ENCODE measurements at places on chromosomes 13 and 19.

DNA sequence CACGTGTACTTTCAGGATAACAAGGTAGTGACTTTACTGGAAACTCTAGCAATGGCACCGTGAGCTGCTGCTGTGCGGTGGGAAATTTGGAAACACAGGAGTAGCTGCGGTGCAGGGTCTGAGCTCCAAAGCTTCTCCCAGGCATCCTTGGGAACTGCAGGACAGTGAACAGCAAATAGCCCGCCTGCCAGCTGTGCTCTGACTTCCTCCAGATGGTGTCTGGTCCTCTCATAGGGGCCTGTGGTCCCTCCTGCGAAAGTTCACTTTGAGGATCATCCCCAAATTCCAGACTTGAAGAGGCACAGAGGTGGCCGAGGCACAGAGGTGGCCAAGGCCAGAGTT, 287.3 kb upstream of the MAB21L1 start:
- DNase-seq = no peak

DNA sequence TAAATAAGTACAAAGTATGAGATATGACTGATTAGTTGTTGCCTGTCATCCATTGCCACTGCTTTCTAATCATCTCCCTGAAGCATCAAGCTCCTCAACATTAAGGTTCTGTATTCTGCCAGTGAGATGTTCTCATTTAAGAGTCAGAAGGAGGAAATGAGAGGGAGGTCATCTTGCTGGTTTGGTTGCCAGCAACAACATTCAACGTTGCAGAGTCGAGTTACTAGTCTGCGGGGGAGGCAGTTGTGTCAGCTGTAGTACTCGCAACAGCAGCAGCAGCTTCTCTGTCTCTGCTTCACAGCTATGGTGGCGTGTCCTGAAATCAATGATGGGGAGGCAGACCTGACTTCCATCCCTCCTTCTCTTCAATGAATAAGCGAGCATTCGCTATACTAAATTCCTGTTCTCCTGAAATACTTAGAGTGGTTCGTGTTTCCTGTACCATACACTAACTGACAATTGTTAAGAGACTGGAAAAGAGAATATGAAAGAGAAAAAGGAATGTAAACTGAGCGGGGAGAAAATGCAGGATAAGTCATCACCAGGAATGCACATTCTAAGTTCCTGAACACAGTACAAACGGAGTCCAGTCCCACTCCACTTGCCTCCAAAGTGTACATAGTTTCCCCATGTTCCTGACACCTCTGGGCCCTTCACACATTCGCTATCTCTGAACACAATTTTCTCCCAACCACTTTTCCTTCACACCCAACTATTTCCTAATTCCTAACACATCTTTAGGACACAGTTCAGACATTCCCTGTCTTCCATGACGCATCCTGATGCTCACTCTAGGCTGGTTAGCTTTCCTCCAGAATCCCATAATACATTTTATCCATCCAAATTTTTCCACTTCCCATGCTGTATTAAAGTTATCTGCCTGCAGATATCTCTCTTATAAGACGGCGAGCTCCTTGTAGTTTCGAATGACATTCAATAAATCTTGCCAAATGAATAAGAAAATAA, 263.0 kb downstream of the KLF12 start:
- no peak for DNase-seq

DNA sequence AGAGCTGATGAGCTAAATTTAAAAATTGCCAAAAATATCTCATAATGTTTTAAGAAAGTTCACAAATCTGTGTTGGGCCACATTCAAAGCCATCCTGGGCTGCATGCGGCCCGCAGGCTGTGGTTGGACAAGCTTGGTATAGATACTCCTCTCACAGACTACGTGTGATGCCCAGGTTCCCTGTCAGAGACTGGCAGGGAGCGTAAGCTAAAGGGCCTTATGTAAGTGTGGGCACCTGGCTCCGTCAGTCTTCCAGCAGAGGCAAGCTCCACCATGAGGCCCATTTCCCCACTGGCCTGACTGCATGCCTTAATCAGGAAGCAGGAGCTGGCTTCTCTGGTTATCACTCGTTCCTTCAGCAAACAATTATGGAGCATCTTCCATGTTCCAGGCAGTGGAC, 200.2 kb downstream of the FOXO1 start:
- no peak for DNase-seq

DNA sequence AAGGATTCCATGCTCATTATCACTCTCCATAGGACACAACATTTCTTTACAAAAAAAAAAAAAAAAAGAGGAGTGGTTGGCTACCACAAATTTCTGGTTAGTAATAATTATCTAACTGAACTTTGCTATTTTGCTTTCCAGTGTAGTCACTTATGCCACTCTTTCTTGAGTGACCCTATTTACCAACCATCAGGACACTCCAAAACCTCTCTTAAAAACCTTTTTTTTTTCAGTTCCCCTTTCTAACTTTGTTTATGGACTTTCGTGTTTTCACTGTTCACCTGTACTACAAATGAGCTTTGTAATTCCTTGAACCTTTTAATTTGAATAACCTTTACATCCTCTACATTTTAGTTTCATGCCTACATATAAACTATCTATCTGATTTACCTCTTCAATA, 686.5 kb upstream of the PCDH9 start:
- DNase-seq = no peak

DNA sequence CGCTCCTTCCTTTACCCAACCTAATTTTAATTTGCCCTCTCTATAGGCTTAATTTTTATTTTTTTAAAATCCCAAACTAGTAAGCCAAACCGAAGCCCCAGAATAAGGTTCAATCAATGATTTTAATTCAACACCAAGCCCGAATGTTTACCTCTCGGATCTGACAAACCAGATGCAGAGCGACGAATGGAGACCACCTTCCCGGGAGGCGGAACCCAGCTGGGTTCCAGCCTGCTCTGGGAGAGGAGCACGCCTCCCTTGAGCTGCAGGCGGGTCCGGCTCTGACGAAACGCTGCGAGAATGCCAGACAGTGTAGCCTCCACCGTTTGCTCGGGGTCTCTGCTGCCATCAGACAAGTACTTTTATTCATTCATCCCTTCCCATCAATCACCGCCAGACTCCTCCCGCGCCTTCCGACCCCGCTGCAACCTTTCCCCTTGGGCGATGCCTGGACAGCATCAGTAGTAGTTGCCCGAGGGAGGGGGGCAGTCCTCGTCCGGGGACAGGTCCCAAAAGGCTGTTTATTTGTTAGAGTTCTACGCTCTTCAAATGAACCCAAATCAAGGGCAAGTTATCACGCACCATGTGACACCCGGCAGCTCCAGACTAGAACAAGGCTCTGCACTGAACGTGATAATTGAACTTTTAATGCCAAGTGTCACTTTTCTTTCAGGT, 752 bp upstream of the EDNRB start:
- DNase-seq = peak; percentile 63

DNA sequence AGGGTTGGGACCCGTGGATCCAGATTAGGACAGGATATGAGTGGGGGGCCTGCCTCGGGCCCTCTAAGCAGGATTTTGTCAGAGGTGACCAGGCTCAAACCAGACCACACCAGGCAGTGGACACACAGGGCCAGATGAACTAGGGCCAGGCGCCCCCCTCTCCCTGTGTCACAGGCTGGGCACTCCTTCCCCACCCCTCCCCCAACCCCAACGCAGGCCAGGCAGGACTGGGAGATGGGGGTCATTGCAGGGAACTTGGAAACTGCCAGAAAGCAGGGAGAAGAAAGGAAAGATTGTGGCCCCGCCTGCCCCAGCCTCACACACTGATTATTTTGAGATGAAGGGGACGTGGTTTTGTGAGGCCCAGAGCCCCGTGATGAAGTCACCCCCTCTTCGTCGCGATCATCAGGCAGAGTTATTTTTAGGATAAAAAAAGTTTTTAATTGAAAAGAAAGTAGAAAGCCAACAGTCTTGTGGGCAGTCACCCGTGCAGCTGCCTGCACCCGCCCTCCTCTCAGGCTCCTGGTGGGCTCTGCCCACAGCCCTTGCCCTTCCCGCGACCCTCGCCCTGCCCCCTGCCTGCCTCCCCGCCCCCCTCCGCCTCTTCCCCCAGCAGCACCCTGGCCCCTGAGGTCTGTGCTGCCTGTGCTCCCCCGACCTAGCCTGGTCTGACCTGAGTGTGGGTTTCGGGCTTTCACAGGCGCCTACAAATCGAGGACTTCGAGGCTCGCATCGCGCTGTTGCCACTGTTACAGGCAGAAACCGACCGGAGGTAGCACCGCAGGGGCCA, 1.9 kb upstream of the YJEFN3 start:
- DNase-seq = no peak

GRCh38 chr13:33261387-33262061, 24.0 kb downstream of the STARD13 start:
- DNase-seq = no peak

- DNase-seq = no peak
Measured at GRCh38 chr13:83929157-83929556, 46.9 kb upstream of the SLITRK1 start.

GRCh38 chr13:77310161-77310560, 16.7 kb downstream of the MYCBP2 start:
- no peak for DNase-seq

DNA sequence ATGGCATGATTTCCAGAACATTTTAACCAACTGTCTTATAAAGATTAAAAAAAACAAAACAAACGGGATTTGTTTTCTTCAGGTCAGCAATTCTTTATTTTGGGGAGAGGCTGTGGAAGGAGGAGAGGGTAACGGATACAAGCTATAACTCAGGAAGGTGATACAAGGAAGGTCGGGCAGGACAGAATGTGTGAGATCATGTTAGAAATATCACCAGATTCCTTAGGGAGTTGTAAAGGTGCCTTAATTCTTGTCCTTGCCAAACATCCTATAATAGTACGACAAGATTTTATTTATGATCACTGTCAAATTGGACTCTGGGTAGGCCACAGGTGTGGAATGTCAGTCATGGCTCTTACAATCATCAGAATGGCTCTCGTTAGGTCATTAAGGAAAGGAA, 503.1 kb downstream of the DIAPH3 start:
- DNase-seq = no peak

DNA sequence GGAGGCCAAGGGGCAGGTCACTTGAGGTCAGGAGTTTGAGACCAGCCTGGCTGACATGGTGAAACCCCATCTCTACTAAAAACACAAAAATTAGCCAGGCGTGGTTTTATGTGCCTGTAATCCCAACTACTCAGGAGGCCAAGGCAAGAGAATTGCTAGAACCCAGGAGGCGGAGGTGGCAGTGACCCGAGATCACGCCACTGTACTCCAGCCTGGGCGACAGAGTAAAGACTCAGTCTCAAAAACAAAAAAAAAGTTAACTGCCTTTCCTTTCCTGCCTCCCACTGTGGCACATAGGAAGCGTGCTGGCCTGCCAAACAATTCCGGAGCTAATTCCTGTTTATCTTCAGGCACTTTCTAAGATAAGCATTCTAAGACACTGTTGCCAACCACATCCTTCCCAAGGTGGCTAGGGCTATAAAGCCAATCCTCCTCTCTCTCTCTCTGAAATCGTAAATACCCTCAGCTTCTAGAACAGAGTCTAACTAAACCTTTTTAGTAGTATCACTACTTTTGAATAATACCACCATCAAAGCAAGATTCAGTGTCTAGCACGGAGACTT, 21.6 kb downstream of the SLC25A30 start:
- DNase-seq = no peak

- no peak for DNase-seq
Measured at GRCh38 chr13:104975272-104975671, 1560.2 kb downstream of the EFNB2 start.

GRCh38 chr19:36103842-36104552, 6.9 kb upstream of the OVOL3 start:
- no peak for DNase-seq

GRCh38 chr19:39327363-39328045, 6.8 kb upstream of the LRFN1 start:
- no peak for DNase-seq

GRCh38 chr13:65829241-65830008, 1400.7 kb downstream of the PCDH9 start:
- no peak for DNase-seq

DNA sequence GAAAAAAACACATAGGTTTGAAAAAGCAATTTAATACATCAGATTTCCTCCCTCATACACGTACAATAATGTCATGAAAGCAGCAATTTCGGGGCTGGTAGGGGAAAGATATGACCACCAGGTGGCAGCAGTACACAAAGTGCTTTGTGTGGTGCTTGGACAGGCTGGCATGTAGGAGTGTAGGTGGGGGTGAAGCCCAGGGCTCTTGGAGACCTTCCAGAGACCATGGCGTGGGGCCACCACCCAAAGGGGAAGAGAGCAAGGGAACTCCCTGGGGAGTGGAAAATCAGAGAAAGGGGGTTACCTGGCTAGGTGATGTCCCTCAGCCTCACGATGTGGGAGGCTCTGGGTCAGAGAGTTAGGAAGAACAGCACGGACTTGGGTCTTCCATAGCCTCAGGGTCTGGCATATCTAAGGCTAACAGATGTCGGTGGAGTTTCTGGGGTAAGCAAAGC, 11.8 kb upstream of the CCNA1 start:
- DNase-seq = no peak

DNA sequence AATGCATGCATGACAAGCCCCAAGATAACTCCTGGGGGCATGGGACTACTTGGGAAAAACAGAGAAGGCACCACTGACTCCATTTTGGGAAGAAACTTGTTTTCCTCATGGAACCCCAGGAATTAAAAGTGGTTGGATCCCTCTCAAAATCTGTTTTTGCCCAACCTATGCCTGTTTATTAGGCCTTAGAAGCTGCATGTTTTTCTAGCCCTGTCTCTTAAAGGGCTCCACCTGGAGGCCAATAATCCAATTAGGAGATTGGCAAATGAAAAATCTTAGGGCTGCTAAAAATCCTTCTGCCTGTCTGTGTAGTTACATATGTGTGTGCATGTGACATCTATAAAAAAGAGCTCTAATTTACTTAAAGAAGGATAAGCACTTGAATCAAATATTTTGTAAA, 26.9 kb downstream of the MED4 start:
- DNase-seq = no peak

DNA sequence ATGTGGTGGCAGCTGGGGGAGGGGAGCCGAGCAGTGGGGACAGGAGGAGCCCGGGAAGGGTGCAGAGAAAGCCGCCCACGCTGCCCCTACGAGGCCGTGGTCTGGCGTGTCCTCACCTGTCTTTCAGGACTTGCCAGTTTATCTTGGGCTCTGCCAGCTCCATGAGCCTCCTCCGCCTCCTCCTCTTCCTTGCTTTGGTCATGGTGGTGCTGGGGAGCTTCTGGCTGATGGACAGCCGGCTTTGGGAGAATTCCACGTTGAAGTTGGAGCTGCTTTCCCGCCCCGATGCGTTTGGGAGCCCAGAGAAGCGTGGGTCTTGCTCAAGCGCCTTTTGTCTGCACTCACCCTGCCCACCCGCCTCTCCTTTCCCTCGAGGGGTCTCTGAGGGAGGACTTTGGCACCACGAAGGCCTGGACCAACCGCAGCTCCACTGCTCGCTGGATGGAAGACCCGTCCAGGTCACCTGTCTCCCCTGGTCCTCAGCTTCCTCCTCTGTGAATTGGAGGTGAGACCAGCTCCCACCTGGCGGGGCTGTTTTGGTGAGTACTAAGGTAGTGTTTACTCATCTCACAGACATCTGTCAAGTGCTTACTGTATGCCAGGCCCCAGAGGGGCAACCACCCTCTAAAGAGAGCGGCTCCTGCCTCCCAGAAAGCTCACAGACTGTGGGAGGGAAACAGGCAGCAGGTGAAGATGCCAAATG, 29.7 kb upstream of the MIER2 start:
- no peak for DNase-seq

Measured in H1 (cell line).